Left renal cortex interstitium (tissue), 4 donors: ENCODE measurements at places on chromosomes 6 and 20. TPM values are rescaled to one million over a fixed set of nuclear protein-coding genes. Genes with fewer than 3 reads are reported as not detected.

DNA sequence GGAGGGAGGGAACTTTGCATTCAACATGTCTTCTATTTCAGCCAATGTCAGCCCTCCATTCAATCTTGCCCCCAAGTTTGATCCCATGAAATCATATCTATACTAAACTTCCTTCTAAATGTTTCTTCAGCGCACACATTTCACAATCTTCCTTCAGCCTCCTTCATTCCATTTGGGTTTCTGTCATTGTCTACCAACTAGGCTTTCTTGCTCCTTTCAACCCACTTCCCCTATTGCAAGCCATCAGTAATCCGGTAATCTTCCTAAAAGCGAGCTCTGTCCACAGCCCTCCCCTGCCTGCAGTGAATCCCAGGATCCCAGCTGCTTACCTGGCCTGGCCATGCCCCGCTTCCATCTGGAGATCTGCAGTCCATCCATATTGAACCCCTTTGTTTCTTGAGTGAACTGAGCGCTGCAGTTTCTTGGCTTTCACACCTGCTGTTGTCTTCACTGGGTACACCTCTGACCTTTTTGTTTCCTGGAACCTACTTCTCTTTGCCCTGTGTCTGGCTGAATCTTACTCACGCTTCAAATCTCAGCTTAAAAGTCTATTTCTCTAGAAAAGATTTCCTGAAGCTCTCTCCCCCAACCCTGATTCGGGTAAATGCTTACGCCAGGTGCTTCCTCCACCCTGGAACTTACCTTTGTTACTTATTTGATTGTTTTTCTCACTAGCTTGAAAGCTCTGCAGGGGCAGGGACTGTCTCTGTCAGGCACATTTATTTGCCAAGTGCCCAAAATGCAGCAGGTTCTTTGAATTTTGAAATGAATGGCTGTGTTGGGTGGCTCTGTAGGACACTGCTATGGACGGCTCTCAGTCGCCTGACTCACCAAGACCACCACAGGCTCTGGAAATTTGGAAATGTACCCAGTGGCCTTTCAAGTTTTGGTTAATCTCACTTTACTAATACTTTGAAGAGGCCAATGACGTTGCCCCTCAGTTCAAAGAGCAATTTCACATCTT, 50.3 kb downstream of the ADTRP start:
- no peak for DNase-seq

DNA sequence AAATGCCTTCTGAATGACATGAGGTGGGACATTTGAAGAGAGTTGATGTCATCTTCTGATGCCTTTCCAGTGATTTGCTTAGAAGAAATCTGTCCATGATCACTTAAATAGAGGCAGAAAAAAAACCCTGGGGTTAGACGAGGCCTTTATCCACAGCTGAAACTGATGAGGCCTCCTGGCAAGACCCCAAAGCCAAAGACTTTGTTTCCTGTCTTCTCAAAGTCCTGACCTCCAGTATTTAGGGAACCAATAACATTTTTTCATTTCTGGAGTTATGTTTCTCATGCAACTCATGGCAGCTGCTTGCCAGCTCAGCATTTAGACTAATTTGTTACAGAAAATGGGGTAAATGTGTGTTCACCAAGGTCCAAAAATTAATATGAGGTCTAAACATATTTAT, 248.0 kb upstream of the PRDM1 start:
- DNase-seq = no peak

RTEL1 gene
- polyA plus RNA-seq = 14.0 TPM

GRCh38 chr20:11979306-11979990, 61.8 kb downstream of the BTBD3 start:
- DNase-seq = no peak

DBNDD2 gene
- 26.2 TPM for polyA plus RNA-seq

DNA sequence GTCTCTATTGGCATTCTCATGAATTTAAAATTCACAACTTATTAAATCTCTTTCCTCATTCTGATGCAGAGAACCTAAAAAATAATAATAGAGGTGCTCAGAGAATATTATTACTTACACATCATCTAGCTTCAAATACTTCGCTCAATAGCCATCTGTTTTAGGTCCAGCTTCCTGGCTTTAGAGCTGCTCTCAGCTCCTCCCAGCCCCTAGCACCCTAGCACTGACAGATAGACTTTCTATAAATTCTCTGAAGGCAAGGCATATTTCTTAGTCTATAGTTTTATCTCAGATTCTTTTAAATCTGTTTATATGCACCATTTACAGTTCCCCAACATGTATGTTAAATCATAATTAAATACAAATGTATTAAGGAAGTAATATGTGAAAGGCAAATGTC, 281.3 kb downstream of the PTPRK start:
- DNase-seq = no peak

EEF1A2 gene
- 1.3 TPM for polyA plus RNA-seq

GRCh38 chr20:4369798-4370124, 351.9 kb upstream of the PRND start:
- no peak for DNase-seq

HCRTR2 gene
- 0.17 TPM for polyA plus RNA-seq

- no peak for DNase-seq
Observed at GRCh38 chr20:37378785-37379598, 33.1 kb downstream of the SRC start.

- DNase-seq = no peak
Observed at GRCh38 chr6:150741633-150742200, 123.8 kb upstream of the MTHFD1L start.
